Fibroblast of the aortic adventitia (primary cell): ENCODE measurements at places on chromosomes 11 and 22.

GRCh38 chr11:62842171-62842741 is 2.9 kb upstream of the WDR74 start:
- DNase-seq: no peak

GRCh38 chr11:117186431-117186761 is 7.9 kb downstream of the SIDT2 start:
- DNase-seq: no peak

DNA sequence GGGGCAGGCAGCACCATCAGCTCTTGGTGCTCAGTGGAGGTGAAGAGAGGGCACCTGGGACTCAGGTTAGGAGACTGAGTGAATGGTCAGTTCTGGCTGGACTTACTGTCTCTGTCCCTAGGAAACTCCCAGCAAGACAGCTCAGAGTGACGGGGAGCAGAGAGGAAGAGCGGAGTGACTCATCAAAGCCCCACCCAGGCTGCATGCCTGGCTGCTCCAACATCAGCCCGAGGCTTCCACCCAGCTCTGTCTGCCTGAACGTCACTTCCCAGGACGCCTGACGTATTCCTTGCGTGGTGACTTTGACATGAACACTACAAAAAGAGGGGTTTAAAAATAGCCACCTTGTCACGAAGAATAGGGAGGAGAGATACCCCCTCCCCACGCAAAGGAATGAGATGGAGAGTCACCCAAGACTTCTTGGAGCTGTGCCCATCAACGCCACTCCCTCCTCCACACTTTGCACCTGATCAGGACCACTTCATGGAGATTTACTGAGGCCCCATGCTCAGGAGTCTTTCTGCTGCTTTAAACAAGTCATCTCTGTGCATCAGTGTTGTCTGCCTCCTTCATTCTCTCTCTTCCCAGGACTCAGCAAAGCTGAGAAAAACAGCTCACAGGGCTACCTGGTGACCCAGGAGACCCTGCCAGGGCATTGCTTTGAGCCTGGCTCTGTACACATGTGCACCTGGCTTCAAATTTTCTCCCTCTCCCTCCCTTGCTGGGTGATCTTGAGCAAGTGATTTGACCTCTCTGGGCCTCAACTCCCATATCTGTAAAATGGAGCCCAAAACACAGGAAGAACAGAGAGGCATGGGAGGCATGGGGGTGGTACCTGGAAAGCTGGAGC is 83.1 kb downstream of the MN1 start:
- DNase-seq: peak; percentile 99

- no peak for DNase-seq
Observed at GRCh38 chr22:36755316-36755715, 20.6 kb downstream of the IFT27 start.

- no peak for DNase-seq
Observed at GRCh38 chr22:36733271-36733670, 29.7 kb upstream of the CACNG2 start.
